ENCODE measurements at places on chromosomes 13 and 19.

DNA sequence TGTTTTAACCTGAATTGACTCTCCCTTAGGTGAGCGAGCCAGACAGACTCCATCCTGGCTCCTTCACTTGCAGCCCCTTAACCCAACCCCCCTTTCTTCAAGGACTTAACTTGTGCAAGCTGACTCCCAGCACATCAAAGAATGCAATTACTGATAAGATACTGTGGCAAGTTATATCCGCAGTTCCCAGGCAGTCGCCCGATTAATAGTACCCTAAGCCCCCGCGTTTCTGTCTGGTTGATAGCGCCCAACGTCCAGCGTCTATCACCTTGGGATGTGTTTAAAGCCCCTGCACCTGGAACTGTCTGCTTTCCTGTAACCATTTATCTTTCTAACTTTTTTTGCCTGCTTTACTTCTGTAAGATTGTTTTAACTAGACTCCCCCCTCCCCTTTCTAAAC is 6.2 kb downstream of the HSD17B14 start:
- DNase-seq = no peak

DNA sequence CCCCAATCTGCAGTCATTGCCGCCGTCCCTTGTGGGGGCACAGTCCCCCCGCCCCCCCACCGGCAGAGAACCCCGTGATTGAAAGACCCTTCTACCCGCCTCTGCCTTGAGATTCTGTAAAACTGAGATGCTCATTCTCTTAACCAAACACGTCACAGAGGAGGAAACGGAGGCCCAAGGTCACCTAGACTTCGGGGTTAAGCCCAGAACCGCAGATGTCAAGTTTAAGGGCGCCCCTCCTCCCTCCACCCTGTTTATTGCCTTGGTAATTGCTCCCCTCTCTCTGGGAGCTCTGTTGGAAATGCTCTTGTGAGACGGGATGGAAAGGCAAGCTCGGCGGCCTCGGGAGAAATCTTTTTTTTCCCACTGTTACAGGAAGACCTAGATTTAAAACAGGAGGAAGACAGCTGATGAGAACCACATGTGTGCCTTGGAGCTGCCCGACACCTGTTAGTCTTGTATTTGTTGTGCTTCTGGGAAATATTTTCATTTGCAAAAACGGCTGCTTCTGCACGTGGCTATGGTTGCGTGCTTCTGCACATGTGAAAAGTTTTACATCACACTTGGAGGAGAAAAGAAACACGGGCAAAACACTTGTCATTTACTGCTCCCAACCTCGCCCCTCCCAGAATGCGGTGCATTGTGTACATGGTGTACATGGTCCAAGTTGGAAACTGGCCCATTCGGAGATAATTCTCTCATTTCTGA is 1.1 kb upstream of the MED26 start:
- peak; percentile 84 for DNase-seq

GRCh38 chr19:5312058-5312457 is 28.6 kb downstream of the PTPRS start:
- no peak for DNase-seq

GRCh38 chr19:2519482-2519881 is 43.6 kb downstream of the GADD45B start:
- no peak for DNase-seq

DNA sequence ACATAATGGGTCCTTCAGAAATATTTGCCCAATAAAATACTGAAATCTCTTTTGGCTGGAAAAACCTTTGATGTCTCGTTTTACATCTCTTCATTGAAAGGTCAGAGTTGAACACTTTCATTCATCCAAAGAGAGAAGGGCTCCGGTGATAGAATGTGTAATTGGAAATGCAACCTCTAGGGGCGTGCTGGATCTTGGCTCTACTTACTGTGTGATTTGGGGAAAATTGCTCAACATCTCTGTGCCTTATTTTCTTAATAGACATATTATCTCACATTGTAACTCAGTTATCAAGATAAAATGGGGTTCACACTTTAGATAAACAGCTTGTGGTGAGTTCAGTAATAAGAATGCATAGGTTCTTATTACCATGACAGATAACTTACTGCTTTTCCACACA is 1444.1 kb downstream of the SLITRK5 start:
- no peak for DNase-seq

DNA sequence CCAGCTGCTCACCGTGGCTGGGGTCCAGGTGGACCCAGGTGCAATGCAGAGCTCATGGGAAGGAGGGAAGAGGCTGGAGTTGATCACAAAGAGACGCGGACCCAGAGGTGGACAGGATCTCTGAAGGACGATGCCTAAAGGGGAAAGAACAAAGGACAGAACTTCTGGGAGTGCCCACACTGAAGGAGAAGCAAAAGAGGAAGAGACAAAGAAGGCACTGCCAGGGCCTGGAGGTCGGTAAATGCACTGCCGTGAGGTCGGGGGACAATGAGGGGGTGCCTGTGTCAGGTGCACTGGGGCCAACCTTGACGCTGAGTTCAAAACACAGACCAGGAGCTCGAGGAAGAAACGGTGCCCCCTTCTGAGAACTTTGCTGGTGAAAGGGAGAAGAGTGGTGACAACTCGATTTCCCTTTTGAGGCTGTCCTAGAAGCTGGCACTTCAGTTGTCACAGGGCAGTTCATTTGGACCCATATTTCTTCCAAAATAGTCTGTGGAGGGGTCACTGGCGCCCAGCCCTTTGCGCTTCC is 55.6 kb downstream of the GJA3 start:
- no peak for DNase-seq

DNA sequence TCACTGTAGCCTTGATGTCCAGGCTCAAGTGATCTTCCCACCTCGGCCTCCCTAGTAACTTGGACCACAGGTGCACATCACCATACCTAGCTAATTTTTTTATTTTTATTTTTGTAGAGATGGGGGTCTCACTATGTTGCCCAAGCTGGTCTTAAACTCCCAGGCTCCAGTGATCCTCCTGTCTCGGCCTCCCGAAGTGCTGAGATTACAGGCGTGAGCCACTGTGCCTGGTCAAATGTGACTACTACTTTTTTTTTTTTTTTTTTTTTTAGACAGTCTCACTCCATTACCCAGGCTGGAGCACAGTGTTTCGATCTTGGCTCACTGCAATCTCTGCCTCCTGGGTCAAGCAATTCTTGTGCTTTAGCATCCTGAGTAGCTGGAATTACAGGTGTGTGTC is 20.6 kb upstream of the COX7A1 start:
- DNase-seq = no peak

- no peak for DNase-seq
These were observed 123.7 kb downstream of the CACNA1A start for GRCh38 chr19:13382633-13382938.

- peak; percentile 88 for DNase-seq
These were observed 1.5 kb upstream of the RAB3A start for GRCh38 chr19:18205200-18205892.

DNA sequence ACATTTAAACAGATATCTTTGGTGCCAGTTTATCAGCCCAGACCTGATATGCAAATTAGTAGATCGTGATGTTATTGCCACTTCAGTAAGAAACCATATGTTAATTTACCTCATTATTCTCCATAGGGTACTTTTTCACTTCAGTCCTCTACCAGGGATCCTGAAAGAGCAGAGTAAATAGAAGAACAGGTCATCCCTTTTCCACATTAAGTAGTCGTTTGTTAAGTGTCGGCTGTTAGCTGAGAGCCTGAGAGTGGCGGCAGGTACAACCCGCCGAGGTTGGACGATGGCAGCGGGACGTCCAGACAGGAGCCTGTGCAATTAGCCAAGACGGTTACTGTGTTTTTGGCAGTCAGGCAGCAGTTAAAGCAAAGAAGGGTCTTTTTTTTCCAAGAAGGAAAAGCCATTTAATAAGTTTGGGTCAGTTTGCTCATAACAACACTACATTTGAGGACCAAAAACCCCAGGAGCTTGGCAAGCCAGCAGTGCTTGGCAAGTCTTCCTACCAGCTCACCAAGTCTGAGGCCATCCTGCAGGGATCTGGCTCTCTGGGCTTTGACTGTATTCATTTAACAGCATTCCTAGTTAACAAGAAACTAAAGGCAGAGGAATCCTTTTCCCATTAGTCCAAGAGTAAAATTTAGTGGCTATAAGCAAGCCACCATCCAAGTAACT is 231.8 kb downstream of the SHISA2 start:
- DNase-seq = peak; percentile 78

- DNase-seq = no peak
These were observed 153.3 kb downstream of the SIPA1L3 start for GRCh38 chr19:38060331-38060730.

DNA sequence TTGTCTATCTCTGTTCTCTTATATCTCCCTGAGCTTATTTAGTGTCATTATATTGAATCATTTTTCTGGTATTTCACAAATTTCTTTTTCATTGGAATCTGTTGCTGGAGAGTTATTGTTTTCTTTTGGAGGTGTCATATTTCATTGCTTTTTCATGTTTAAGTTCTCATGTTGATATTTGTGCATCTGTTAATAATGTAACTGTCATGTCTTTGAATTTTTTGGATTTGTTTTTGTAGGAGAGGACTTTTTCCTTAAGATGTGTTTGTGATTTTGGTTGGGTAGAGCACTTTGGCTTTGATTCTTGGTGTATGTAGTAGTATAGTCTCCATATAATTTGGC is 64.0 kb downstream of the DNAJC3 start:
- no peak for DNase-seq

DNA sequence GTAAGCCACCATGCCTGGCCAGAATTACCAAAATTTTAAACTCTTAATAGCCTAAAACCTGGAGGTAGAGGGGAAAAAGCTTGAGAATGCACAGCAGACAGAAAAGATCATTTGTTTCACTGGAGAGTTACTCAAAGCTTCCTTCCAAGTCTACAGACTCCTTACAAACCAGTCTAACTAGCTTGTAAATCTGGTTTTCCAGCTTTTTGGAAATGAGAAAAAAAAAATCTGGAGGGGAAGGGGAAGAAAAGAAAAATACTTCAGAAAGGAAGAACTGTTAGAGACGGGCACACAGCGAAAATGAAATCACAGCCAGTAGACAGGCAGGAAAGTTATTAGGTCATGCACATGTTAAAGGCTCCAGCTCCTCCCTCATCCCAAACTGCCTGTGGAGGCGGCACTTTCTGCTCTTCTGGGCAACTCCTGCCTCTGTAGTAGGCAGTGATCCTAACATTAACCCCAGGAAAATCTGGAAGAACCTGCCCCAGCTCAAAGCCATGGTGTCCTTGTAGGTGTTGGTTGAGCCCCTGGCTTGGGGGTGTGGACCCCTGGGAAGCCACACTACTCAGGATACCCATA is 17.3 kb downstream of the PARP4 start:
- DNase-seq = no peak

GRCh38 chr19:57068921-57069697 is 50.7 kb upstream of the USP29 start:
- peak; percentile 73 for DNase-seq

DNA sequence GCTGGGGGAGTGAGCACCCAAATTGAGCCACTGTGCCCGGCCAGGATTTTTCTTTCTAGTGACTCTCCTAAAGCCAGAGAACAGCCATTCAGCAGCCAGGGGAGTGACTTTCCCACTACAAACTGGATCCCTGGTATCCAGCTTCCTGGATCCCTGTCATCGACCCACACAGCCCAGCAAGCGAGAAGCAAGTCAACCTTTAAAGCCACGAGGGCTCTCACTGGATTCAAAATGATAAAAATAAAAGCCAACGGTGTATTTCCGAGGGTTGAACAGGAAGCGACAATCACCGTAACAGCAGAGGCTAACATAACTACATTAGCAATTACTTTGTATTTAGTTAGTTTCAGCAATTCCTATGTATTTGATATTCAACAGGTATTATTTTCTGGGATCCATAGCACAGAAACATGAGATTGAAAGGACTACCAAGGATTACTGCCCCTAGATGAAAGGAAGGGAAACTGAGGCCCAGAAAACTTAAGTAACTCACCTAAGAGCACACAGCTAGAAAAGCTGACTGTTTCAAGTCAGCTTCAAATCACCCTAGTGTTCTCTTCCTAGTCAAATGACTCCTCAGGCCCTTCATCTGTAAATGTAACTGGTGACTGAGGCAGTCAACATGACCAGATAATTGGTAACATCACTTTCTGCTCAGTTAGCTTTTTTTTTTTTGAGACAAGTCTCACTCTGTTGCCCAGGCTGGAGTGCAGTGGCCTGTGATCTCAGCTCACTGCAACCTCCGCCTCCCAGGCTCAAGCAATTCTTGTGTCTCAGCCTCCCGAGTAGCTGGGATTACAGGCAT is 2.7 kb downstream of the RFX1 start:
- DNase-seq = no peak

- DNase-seq = no peak
These were observed 38.1 kb upstream of the MED4 start for GRCh38 chr13:48132961-48133360.

GRCh38 chr13:105502193-105502592 is 1033.3 kb downstream of the EFNB2 start:
- DNase-seq = no peak

GRCh38 chr19:50333737-50334617 is 4.8 kb upstream of the KCNC3 start:
- DNase-seq = peak; percentile 81

DNA sequence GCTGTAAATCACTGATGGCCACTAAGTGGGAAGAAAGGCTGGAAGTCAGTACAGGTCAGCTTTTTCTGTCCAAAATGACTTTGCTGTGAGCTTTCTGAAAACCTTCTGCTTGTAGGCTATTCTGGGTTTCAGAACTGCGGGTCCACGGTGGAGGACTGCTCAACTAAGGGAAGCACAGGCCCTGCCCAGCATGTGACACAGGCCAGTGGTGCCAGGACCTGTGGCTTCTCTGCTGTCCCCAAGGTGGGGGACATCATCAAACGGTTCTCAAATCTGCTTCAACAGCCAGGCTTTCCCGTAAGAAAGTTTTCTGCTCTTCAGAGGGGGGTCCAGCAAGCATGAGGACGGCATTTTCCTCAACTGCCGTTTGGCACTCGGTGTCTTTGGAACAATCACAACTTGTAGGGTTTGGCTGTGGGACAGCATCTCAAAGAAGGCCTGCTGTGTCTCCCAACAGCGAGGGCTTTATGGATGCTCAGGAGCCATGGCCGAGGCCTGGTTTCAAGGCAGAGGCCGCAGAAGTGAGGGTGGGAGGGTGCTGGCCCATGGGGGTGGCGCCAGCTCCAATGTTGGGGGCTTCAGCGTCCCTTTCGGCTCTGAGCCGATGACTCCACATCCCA is 3.8 kb downstream of the SGTA start:
- no peak for DNase-seq
